ENCODE measurements at places on chromosomes 1 and 21.

DNA sequence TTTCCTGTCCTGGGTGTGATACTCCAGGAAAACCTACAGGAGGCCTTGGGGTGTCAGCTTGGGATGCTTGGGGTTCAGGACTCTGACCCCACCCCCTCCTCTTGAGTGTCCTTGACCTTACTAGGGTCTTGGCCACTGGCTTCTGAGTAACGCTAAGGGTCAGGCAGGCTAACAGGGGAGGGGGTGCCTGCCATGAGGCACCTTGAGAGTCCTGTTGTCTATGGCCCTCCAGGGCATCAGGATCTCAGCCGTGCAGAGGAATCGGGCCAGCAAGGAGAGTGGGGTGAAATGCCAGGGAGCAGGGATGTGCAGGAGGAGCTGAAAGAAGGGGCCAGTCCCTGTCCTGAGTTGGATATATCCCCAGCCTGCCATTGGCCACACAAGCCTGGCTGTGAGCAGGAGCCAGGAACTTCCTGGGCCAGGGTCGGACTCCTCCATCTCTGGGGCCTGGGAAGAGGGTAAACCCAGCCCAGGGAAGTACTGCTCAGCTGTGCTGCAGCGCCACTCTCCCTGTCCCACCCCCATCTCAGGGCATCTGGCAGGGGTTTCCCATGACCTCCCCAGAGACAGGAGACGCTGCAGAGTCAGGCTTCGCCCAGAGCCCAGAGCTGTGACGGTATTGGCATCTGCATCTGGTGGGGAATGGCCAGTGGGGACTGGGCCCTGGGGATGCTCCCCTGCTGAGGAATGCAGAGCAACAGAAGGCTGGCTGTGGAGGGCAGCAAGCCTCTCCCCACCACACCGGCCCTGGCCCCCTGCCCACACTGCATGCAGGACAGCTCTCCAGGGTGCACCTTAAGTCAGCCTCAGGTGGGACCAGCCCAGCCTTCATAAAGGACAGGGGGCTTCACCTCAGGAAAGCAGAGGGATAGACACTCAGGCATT is 6.3 kb downstream of the KIF21B start:
- DNase-seq: no peak

DNA sequence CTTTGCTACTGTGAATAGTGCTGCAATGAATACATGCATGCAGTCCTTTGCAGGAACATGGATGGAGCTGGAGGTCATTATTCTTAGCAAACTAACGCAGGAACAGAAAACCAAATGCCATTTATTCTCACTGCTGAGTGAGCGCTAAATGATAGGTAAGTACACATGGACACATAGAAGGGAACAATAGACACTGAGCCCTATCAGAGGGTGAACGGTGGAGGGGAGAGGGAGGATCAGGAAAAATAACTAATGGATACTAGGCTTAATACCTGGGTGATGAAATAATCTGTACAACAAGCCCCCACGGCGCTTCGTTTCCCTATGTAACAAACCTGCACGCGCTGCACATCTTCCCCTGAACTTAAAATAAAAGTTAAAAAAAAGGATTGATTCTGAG is 8.9 kb downstream of the NIBAN1 start:
- no peak for DNase-seq

DNA sequence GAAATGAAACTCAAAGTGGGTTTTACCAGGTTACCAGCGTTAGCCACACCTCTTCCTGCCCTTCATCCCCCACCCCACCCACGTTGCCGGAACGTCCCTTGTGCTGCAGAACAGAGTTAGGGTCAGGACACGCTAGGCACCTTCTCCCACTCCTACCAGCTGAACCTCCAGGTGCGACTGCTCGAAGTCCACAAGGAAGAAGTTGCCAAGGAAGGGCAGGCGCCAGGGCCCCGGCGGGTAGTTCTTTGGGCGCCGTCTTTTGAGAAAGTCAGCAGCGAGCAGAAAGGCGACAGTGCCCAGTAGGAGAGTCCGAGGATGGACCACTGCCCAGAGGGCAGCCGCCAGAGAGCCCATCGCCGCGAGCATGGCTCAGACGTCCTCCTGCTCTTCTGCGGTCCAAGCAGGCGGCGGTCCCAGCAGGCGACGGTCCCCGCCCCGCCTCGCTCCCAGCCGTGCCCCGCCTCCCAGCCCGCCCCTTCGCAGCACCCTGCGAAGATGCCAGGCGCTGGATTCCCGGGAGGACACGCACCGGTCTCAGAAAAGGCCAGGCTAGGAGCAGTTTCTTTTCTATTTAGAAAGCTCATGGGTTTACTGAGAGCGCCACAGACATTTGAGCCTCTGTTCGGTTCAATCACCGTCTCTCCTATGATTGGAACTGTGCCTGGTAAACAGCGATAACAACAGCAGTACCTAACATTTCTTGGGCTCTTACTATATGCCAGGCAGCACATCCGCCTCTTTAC is at the start of gene CYP2J2:
Gene CYP2J2 (minus strand): TSS at position 393 of the 743 bp plus-strand sequence. CDS start 27 bp downstream, at position 366.
- no peak for DNase-seq

DNA sequence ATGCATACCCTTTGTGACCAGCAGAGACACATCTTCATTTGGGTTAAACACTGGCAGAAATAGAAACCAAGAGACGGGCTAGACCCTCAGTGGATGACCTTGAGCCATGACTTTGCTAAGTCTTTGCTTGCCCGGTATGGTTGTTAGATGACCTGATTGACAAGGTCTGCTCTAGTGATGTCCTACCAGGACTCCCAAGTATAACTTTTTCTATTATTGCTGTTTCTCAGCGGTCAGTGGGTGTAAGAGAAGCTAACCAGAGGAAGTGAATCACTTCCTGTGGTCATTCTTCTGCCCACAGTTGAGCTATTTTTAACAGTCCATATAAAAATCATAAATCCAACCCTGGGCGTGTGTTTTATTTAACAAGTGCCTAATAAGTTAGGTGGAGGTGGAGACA is 126.2 kb upstream of the ETS2 start:
- DNase-seq: no peak

DNA sequence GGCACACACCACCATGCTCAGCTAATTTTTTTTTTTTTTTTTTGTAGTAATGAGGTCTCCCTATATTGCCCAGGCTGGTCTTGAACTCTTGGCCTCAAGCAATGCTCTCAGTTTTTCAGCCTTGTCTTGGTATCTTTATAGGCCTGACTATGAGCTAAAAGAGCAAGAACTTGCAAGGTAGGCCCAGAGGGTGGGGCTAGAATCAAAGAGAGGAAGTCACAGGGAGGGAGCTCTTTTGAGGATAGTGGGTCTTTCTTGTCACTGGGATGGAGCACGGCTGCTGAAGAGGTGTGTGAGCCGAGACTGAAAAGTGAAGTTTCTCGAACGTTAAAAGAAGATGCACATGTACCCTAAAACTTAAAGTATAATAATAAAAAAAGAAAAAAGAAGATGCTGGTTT is 260.0 kb upstream of the BEND5 start:
- no peak for DNase-seq

GRCh38 chr21:40845441-40845995 is 1.4 kb downstream of the DSCAM start:
- no peak for DNase-seq

GRCh38 chr1:183142171-183142570 is 43.9 kb upstream of the LAMC2 start:
- DNase-seq: no peak

- no peak for DNase-seq
These were observed 46.9 kb downstream of the ARHGEF10L start for GRCh38 chr1:17586172-17586964.

GRCh38 chr1:66679140-66679539 is 73.1 kb upstream of the DYNLT5 start:
- DNase-seq: no peak

DNA sequence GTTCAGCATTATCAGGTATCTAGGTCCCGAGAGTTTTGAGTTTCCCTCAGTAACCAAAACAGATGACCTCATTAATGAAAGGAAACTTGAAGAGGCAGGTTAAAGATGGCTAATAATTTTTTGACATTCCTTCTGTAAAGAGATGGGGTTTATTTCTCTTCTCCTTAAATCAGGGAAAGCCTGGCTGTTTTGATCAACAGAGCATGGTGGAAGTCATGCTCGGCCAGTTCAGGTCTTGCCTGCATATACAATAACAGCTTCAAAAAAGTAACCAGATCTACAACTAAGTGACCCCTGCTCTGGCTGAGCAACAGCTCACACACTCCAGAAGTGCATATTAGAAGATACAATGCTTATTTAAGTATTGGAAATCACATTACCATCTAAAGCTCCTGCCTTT is 36.6 kb upstream of the POU2F1 start:
- DNase-seq: no peak

DNA sequence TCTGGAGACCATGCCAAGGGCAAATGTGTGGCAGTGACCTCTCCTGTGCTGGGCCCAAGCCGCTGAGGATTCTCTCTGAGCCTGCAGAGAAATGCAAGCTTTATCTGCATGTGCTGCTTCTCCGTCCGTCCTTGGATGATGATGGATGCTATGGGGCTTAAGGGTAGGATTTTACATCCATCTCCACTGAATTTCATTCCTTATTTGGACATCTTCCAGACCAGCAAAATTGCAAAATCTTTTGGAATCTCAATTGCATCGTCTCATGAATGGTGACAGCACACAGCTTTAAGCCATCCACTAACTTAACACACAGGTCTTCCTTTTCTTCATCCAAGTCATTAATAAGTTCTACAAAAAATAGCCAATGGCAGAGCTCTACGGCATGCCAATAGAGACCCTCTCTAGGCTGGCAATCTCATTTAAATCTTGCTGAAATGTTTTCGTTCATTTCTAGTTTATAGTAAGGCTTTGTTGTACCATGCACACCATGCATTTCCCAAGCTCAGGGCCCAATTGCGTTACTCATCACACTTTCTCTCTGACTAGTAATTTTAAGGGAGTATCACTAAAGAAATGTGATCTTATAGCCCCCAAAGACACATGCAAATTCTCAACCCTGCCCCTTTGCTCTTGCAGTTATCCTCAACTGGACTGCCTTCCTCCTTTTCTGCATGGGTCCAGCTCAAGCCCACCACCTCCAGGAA is 11.1 kb downstream of the BATF3 start:
- no peak for DNase-seq

GRCh38 chr21:33162436-33162951 is 67.2 kb upstream of the IFNAR2 start:
- no peak for DNase-seq

DNA sequence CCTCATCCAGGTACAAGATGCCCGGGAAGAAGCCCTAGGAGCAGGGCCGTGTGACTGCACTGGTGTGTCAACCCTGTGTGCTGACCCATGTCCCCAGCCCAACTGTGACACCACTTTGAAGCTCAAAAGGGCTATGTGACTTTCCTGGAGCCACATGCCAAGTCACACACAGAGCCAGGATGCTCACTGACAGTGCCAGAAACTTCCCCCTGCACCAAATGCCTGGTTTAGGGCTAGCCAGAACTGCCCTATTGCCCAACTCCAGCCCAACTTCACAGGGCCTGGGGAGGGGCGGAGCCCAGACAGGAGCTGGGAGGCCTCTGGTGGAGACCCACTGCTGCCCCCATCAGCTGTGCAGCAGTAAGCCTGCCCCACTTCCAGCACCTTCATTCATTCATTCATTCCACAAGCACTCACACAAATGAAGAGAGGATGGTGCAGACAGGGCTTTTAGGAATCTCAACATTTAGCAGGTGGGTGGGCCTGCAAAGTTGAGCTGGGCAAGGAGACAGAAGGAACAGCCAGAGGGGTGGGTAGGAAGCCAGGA is 36.7 kb downstream of the KCNQ4 start:
- no peak for DNase-seq

DNA sequence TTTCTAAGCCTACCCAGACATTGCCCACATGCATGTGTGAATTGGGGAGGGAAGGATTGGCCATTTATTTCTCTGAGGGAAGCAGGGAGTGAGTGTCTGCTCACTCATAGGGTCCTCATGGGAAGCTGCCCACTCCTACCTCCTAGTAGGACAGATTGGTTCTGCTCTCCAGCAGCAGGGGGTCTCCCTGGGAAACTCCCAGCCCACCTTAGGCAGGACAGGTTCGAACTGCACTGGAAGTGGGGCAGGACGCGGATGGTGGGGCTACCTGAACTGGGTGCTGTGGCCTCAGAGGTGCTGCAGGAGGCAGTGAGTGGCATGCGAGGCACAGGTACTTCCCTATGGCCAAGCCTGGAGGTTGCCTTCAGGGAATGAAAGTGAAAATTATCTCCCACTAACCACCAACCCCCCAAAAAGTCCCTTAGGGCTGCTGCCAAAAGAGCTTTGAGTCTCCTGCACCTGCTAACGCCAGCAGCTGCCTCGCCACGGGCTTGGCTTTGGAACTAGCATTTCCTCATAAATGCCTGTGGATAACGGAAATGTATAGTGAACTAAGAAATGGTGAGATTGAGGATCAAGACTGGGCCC is 157.0 kb upstream of the COA6 start:
- no peak for DNase-seq

DNA sequence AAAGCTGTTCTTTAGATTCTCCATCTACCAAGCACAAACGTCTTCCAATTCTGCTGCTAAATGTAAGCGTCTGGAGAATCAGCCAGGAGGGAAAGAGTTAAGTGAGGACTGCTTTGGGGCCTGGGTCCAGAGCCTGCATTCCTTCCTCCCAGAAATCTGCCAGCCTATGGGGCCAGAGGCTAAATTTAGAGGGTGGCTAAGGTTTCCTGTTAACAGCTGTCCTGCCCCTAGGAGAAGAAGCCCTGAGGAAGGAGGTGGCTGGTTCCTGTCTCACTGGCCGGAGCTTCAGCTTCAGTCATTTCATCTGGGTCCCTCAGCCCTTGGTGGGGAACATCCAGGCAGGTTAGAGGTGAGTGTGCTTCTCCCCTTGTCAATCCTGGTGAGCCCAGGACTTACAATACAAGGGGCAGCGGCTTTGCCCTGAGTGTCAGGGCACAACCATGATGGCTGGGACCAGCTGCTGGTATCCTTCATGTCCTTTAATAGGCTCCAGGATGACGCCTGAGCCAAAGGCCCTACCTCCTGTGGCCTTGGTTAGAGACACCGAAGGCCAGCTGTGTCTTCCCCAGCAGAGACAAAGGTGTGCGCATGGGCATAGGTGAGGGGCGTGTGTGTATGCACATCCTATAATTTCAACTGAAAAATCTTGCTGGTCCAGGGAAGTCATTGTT is at the start of gene STYXL2:
Gene STYXL2 (plus strand): TSS at position 230 of the 671 bp plus-strand sequence. CDS start 775 bp downstream, outside the sequence.
- DNase-seq: no peak

GRCh38 chr1:239287296-239287695 is 99.1 kb upstream of the CHRM3 start:
- no peak for DNase-seq

DNA sequence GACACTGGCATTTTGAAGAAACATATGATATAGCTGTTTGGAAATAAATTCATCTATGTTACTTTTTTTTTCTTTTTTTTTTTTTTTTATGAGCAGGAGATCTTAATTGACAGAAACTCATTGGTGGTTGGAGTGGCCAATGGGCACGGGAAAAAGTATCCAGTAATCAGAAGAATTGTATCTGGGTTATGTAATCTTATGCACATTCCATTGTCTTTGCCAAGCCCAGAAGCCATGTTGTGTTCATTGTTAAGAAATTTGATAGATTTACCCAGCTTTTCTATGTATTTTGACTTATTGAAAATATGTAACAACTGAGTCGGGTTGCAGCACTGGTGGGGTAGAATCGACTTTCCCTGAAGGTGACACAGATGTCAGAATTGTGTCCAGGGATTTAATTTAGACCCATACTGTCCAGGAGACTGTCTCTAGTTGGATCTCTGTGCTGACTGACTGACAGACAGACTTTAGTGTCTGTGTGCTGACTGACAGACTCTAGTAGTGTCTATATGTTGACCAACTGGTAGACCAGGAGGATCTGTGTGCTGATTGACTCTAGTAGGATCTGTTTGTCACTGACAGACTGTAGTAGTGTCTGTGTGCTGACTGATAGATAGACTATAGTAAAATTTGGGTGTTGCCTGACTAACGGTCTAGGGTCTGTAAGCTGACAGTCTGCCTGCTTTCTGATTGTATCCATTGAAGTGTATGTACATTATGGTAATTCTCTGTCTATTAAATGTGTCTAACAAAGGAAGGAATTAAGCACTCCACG is 12.3 kb upstream of the C4BPB start:
- DNase-seq: no peak

- no peak for DNase-seq
These were observed 117.7 kb downstream of the ERG start for GRCh38 chr21:38380481-38381137.

All from NCI-H187 (cell line).